NCI-H748 treated with DMSO at 0.1 percent for 48 hours (cell line): ENCODE measurements at places on chromosomes 11 and 22.

- no peak for DNase-seq
These were observed 201.5 kb downstream of the SOX6 start for GRCh38 chr11:16154715-16155396.

DNA sequence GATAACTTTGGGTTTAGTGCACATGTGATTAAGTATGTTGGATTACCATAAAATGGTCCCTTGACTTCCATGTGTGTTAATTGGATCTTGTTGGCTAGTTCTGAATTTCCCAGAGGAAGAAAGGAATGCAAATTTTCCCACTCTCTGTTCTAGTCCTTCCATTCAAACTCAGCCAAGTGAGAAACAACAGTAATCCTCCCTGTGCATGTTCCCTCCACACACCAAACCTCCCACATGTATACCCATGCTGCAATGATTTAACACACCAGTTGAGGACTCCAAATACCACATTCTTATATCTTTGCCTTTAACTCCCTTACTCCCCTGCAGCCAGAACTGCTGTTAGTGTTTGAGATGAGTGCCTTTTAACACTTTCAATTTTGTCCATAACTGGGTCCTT, 1158.9 kb downstream of the DLG2 start:
- no peak for DNase-seq

DNA sequence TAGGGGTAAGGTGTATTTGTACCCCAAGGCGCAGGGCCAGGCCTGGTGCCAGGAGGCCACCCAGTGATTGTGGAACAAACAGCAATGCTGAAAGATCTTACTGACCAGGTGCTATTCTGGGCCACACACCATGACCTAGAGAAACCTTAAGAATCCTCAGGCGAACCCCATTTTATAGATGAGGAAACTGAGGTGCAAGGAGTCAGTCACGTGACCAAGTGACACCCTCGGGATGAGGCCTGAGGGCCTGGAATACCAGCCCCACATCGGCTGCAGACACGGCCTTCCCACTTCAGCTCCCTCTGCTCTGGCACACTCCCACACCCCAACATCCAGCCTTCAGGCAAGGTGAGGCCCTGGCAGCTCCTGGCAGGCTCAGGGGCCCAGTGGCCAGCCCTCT, 13.1 kb downstream of the CABP7 start:
- DNase-seq: no peak

GRCh38 chr11:68550485-68550817, 89.9 kb downstream of the PPP6R3 start:
- DNase-seq: no peak

DNA sequence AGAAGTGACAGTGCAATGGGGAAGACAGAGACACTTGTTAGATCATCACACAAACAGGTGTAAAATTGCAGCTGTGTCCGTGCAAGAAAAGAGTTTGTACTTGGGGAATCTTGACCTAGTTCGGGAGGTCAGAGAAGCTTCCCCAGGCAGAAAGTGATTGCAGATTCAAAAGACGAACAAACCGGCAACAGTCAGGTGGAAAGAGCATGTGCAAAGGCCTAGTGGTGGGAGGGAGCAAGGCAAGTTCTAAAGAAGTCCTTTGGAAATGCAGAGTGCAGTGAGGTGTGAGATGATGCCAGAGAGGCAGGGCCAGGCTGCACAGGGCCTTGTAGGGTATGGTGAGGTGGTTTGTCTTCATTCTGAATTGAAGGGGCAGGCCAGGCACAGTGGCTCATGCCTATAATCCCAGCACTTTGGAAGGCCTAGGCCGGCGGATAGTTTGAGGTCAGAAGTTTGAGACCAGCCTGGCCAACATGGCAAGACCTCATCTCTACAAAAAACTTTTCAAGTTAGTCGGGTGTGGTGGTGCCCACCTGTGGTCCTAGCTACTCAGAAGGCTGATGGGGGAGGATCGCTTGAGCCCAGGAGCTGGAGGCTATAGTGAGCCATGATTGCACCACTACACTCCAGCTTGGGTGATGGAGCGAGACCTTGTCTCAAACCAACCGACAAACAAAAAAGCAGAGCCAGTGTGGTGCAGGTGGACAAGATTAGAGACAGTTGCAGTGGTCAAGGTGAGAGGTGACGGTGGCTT, 1.9 kb upstream of the ESS2 start:
- DNase-seq: no peak

GRCh38 chr11:62033191-62034035, 66.0 kb upstream of the FTH1 start:
- DNase-seq: no peak

GRCh38 chr11:72727521-72727920, 24.7 kb downstream of the ARAP1 start:
- no peak for DNase-seq

GRCh38 chr11:122663764-122664163, 8.2 kb downstream of the UBASH3B start:
- DNase-seq: no peak

DNA sequence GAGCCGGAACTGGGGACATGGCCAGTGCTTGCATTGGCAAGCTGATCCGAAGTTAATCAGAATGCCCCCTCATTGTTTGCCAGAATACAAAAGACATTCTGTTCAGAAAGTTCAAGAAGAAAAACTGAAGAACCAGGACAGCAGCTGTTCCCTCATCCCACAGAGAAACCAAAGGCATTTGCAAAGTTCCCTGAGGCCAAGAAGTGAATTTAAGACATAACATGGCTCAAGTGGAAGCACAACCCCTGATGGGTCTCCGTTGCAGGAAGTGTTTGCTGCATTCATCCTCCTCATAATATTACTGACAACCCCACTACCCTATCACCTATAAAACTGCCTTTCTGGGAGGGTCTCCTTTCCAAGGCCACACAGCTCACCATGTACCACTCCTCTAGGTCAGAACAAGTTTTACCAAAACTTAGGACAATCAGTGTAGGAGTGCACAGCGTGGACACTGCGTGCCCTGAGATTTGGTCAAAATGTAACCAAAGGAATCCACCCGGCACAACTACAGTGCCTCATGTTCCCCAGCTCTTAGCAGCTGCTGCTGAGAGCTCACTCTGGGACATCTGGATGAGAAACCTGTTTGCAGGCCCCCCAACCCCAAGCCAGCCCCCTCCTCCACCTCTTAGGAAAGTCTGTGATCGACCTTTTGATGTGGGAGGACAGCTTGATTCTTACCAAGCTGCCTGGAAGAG, 101.6 kb upstream of the AKIP1 start:
- DNase-seq: no peak

DNA sequence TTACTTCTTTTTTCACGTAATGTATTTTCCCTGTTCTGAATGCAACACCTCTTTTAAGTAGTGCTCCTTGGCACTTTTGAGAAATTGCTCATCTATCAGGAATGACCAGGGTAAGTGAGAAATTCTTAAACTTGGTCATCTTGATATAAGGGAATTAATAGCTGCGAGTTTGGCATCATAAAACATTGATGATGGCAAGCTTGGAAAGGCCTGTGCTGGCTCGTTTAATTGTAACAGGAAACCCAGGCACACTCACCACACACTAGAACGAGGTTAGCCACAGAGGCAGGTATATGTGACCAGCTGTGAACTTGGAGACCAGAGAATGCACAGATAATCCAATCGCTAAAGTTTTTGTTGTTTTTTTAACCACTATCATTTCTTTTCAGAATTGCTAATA, 24.3 kb downstream of the FAM118A start:
- no peak for DNase-seq

DNA sequence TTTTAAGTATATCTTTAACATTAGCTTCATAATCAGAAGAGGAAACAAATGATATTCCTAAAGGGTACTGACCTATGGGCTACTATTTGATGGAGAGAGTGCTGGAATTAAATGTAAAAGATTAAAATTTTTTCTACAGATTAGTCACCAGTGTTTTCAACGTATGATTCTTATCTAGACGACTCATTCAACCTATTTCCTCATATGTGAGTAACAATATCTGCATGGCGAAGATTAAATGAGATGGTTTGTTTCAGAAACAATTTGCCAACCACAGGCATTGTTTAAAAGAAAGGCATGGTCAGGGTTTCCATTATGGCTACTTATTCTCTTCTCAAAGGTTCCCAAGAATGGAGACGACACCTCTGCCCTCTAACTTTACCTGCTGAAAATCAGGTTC, 20.4 kb downstream of the OR56B4 start:
- no peak for DNase-seq

GRCh38 chr11:8870411-8871170, 40.4 kb upstream of the AKIP1 start:
- DNase-seq: peak; percentile 16

GRCh38 chr22:31920306-31920705, 24.0 kb upstream of the YWHAH start:
- no peak for DNase-seq

- no peak for DNase-seq
These were observed at the start of gene OR6A2 for GRCh38 chr11:6799402-6799801. Gene OR6A2 (minus strand): TSS chr11:6799689. CDS start chr11:6795708, 3,981 bp downstream.

DNA sequence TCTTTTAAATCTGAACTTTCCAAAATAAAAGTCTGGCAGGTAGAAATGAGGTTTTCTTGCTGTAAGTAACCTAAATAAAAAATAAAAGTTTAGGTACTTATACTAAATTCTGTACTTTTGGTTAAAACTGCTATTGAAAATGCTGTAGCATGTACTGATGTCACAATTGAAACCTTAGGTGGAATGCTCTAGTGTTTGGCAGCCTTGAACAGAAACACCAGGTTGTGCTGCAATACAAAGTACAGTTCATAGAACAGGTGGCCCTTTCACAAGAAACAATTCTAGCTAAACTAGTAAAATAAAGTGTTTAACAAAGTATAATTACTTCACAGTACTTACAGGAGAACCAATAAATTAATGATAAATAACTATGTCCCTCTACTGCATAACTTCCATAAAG, 25.1 kb downstream of the NPAT start:
- DNase-seq: no peak

- peak; percentile 35 for DNase-seq
These were observed 4.4 kb downstream of the CAVIN3 start for GRCh38 chr11:6315811-6316425.
